ENCODE measurements at places on chromosomes 11 and 22. TPM values are rescaled to one million over a fixed set of nuclear protein-coding genes. Genes with fewer than 3 reads are reported as not detected.

The MS4A6A gene
- total RNA-seq, result not detected

The OR10A5 gene
- not detected for total RNA-seq

The PRODH gene
- total RNA-seq, result 60.5 TPM

The FGF3 gene
- total RNA-seq, result not detected

The OR10D3 gene
- total RNA-seq, result 0.23 TPM

The YAP1 gene
- 228 TPM for total RNA-seq

The OR51G1 gene
- total RNA-seq, result not detected

DNA sequence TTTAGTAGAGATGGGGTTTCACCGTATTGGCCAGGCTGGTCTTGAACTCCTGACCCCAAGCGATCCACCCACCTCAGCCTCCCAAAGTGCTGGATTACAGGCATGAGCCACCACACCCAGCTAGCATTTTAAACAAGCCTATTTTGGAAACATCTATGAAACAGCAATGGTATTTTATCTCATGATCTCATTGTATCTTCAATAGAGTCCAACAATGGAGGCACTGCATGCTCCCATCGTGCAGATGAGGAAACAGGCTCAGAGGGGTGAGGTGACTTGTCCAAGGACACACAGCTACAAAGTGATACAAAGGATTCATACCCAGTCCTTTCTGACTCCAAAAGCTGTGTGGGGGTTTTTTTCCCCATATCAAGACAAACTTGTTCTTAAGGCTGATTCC is 39.0 kb upstream of the RTL6 start:
- DNase-seq, result no peak

GRCh38 chr11:69630017-69630416 is 10.9 kb upstream of the CCND1 start:
- peak; percentile 67 for DNase-seq

DNA sequence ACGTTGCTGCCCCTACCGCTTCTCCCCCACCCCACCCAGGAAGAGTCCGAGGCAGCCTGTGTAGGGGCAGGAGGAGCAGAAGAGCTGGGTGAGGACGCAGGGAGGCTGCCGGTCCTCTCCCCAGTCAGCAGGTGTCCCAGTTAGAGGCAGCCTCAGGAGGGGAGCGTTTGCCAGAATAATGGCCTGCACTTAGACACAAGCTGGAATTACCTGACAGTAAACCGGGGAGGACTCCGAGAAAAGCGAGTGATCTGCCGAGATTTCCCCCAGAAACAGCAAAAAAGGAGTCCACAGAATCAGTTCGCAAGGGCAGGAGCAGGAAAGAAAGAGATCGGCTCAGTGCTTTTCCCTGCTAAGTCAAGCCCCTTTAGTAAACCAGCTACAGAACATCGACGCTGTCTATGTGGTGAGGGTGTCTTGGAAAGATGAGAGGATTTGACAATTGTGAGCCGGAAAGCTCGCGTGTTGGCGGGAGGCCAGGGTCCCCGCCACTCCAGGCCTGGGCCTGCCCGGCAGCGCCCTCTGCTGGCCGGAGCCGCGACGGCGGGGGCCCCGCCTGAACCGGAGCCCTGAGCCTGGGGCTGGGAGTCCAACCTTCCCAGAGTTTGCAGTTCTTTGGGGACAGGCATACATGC is 17.7 kb upstream of the THRSP start:
- peak; percentile 93 for DNase-seq

GRCh38 chr11:73201888-73202780 is 15.9 kb upstream of the P2RY2 start:
- peak; percentile 42 for DNase-seq

DNA sequence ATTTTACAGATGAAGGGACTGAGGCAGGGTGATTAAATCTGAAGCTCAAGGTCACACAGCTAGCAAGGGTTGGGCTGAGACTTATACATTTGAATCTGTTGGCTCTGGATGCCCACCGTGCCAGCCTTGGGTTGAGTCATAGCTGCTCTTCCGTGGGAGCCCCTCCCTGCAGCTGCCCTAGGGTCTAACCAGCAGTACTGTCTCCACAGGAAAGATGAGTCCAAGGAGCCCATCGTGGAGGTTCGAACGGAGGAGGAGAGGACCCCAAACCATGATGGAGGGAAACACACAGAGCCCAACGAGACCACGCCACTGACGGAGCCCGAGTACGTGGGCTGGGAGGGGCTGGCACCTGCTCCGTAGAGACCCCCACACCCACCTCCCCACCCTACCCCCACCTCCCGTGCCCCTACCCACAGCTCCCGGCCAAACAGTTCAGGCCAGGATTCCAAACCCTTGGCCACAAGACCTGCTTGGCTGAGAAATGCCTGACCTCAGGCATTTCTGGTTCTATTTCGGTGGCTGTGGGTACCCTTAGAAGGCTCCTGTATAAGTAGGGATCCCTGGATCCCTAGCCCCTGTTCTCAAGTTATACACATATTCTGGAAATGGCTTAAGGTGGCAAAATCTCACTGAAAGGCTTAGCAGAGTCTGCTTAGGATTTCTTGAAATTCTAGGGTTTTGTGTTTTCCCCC is 42.7 kb upstream of the TTC12 start:
- no peak for DNase-seq

- no peak for DNase-seq
Observed at GRCh38 chr22:25763239-25763777, 21.3 kb downstream of the MYO18B start.

DNA sequence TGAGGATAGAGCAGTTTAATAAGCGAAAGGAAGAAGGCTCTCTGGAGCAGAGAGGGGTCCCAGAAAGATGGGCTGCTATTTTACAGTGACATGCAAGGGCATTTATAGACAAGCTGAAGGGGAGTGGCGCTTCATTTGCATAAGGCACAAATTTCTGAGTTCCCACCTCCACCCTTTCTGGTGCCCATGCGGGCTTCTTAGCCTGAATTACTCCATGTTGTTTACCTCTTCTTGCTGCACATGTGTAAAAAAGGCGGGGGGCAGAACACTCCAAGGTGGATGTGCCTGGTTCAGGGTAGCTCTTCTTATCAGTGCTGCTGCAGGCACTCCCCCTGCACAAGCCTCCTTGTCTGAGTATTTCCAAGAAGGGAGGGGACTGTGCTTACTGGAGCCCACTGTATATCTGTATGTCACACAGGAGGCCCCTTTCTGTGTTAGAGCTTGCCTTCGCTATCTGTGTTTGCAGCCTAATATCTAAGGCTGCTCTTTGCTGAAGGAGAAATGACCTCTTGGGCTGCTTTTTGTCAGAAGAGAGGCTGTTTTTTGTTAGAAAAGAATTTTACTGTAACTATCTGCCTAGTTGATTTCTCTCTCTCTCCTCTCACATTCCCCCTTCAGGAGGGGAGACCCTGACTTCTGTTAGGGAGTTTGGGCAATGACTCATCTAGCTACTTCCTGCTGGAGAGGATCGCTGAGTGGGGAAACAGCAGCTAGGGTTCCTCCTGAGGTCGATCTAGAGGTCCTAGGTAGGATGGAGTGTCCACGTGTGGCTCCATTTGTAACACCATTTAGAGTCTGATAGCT is 1057.0 kb upstream of the CNTN5 start:
- no peak for DNase-seq

GRCh38 chr22:26065847-26066246 is 103.4 kb upstream of the SEZ6L start:
- DNase-seq, result no peak

- DNase-seq, result no peak
Observed at GRCh38 chr11:128251140-128251539, 336.2 kb downstream of the ETS1 start.

DNA sequence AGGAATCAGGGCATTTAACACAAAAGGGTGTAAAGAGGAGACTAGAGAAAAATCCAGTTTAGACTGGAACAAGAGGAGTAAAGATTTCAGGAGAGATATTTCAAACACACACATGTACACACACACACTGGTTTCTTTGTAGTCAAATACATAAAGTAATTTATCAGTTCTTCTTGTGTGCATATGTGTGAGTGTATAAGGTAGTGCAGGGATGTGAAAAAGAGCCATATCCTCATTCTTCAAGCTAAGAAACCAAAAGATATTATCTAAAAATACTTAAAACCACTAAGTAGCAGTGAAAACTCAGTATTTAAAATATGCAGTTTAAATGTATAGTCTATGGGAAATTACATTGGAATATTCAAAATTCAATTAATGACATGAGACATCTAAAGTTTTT is 52.5 kb upstream of the CARD18 start:
- no peak for DNase-seq

DNA sequence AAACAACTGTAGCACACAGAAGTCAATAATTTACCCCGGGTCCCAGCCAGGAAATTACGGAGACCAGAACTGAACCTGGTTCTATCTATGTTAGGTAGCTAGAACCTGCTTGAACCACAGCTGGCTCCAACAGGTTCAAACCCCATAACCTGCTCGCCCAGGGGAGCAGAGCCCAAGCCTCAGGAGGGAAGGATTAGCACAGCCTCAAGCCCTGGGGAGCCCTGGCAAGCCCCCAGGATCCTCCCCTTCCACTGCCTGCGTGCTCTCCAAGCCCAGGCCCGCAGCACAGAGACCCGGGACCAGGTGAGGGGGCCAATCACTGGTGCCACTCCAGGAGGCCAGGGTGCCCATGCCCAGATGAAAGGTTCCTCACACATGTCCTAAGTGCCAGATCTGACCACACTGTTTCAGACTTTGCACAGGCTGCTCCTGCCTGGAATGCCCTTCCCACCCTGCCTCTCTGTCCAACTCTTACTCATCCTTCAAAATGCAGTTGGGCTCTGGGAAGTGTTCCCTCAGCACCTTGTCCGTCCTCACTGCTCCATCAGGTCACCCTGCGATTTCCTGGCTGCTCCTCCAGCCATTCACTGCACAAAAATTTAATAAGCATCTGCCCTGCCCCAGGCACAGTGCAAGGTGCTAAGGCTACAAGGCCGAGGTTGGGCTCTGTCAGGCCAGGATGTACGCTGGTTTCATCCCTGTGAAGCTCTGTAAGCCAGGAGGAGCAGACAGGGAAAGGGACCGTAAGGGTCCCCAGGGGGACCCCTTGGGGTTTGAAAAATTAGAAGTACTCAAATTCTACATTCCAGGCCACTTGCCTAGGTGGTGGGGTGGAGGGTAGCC is 32.2 kb downstream of the ARRB1 start:
- DNase-seq, result no peak

DNA sequence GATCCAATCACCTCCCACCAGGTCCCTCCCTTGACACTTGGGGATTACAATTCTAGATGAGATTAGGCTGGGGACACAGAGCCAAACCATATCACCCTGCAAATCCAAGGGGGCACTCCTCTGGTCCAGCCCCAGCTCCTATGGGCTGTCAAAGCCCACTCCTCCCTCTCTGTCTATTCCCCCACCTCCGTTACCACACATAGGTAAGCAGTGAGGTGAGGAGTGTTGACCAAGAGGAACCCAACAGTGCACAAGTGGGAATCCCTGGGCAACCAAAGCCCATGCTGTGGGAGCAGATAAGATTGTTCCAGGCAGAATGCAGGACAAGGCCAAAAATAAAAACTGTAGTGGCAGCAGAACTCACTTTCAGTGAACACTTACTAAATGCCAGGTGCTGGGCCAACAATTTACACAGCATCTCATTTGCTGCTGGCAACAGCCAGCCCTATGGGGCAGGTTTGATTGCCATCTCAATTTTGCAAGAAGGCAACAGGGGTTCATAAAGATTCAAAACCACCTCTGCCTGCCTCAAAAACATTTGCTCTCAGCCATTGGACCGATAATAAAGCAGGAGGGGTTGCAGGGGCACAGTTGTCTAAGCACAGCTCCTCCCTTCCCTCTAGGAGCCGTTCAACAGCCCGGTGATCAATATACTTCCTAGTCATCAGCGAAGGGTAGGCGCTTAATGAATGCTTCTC is 8.9 kb downstream of the SDF2L1 start:
- peak; percentile 66 for DNase-seq

GRCh38 chr11:19666951-19667350 is 45.7 kb upstream of the NAV2 start:
- no peak for DNase-seq

GRCh38 chr22:49036513-49036912 is 791.2 kb downstream of the BRD1 start:
- no peak for DNase-seq

Measured in endodermal cell (in vitro differentiated cells).